NB4 (cell line): ENCODE measurements at places on chromosomes 1 and 21.
A peak's percentile ranks its signal among the peaks of the same experiment; 100 is the strongest.

DNA sequence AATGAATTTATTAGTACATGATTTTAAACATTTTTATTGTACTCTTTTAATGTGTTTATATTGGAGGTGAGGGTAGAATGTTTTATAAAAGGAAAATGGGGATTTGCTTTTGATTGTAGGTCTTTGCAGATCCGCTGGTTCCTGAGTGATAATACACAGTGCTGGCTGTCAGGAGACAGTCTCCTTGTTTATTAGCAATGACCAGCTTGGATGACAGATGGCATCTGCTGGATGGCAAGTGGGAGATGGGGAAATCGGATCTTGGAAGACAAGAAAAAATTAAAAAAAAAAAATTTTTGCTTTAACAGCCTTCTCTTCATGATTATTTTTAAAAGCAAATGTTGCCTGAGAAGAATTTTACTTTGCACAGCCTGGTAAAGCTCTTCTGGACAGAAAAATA, 4.4 kb upstream of the PHTF1 start:
- no peak for DNase-seq

- no peak for DNase-seq
These were observed 10.4 kb upstream of the IL24 start for GRCh38 chr1:206886831-206887230.

DNA sequence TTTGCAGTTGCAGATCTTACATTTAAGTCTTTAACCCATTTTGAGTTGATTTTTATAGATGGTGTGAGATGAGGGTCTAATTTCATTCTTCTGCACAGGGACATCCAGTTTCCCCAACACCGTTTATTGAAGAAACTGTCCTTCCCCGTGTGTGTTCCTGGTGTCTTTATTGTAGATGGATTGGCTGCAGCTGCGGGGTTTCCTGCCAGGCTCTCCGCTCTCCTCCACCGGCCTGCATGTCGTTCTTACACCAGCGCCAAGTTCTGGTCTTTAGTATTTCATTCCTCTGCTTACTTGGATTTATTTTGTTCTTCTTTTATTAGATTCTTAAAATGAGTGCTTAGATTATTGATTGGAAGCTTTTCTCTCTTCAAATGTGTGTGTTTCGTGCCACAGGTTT, 98.9 kb upstream of the COL6A1 start:
- no peak for DNase-seq

- no peak for DNase-seq
These were observed 18.9 kb downstream of the SDE2 start for GRCh38 chr1:225980005-225980836.

GRCh38 chr1:115793162-115793561, 24.6 kb upstream of the CASQ2 start:
- DNase-seq, result no peak

DNA sequence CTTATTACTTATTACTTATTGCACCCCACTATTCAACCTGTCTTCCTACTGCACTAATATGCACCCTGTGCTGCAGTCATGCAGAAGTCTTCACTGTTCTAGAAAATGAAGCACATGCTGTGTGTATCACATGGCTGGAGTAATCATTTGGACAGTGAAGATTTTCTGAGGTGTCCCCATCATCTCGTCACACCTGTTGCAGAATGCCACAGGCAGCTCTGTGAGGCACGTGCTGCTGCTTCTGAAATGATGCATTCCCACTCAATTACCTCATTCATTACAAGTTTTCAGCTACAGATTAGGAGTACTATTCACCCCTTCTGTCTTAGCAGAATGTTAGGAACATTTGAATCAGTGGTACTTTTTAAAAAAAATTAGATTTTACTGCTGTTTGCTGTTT, 325.7 kb upstream of the ST6GALNAC5 start:
- DNase-seq, result no peak

GRCh38 chr21:42578761-42579415, 65.2 kb downstream of the SLC37A1 start:
- no peak for DNase-seq

DNA sequence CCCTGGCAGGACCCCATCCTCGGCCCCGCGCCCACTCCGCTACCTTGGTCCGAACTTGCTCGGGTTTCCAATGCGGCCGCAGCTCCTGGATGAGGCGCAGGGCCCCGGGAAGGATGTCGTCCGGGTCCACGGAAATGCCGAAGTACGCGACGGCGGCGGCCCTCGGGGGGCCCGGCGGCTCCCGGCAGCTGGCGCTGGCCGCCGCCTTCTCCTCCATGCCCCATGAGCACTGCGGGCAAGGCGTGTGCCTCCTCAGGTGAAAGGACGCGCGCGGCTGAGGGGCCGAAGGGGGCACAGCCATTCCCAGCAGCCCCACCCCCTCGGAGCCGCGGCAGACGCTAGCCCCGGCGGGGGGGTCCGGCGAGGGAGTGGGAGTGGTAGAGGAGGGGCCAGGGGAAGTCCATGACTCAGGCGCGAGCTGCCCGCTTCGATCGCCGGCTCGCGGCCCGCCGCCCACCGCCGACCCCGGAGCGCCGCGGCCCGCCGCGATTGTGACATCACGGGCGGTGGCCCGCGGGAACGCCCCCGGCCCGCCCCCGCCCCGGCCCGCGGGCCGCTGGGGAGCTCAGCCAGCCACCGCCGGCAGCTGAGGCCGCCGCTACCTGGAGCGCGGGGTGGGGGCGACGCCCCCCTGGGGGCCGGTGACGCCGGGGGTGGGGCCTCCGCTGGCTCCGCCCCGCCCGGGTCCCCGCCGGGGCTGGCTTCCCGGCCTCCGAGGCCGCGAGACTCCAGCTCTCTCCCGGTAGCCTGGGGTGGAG, at the start of gene ETNK2:
Gene ETNK2, minus strand, starts transcription at position 493 of the 758 bp plus-strand sequence. Its CDS starts 192 bp downstream, at position 301.
- peak; percentile 46 for DNase-seq

DNA sequence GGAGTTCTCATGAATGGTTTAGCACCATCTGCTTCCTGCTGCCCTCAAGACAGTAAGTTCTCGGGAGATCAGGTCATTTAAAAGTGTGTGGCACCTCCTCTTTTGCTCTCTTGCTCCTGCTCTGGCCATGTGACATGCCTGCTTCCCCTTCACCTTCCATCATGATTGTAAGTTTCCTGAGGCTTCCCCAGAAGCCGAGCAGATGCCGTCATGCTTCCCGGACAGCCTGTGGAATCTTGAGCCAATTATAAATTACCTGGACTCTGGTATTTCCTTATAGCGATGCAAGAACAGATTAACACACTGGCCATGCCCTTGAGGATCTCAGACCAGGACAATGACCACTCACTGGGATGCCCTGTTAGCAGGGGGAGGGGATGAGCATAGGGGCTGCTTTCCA, 212.3 kb downstream of the MATN1 start:
- DNase-seq, result no peak

GRCh38 chr1:43867976-43868740, 65.4 kb upstream of the ARTN start:
- DNase-seq, result peak; percentile 54

GRCh38 chr21:29416268-29416667, 117.5 kb downstream of the BACH1 start:
- no peak for DNase-seq

- no peak for DNase-seq
These were observed 2.9 kb downstream of the ZNF672 start for GRCh38 chr1:248840946-248841345.

GRCh38 chr1:21234779-21235178, 55.5 kb downstream of the ECE1 start:
- DNase-seq, result no peak

DNA sequence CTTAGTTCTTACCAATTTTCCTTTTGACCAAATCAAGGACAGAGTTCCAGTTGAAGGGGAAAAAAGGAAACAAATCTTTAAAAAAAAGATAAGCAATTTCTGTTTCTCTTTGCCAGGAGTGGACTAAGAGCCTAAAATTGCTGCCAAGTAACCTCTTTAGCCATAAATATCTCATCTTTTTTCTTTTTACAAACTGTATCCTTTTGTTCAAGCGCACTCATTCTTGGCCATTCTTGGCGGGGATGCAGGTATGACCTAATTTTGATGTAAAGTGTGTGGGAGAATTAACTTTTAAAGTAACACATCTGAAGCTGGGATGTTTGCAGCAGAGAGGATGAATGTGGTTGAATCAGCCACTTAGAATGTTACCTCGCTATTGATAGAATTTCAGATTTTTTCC, 13.4 kb upstream of the KIF1B start:
- no peak for DNase-seq

DNA sequence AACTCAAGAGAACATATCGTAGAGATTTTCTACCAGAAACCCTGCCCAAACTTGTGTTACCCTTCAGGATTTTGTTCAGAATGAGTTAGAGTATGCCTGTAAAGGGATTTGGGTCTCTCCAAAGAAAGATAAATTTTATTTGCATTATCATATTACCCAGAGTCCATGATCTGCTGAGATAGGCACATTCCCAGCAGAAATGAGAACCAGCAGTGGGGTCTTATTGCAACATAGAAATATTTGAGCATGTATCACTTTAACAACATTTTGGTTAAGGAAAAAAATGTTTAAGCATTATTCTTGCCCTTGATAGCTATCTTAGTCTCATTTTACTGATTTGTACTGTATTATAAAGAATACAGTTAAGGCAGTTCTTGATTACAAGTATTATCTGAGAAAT, 10.6 kb downstream of the VCAM1 start:
- DNase-seq, result no peak

DNA sequence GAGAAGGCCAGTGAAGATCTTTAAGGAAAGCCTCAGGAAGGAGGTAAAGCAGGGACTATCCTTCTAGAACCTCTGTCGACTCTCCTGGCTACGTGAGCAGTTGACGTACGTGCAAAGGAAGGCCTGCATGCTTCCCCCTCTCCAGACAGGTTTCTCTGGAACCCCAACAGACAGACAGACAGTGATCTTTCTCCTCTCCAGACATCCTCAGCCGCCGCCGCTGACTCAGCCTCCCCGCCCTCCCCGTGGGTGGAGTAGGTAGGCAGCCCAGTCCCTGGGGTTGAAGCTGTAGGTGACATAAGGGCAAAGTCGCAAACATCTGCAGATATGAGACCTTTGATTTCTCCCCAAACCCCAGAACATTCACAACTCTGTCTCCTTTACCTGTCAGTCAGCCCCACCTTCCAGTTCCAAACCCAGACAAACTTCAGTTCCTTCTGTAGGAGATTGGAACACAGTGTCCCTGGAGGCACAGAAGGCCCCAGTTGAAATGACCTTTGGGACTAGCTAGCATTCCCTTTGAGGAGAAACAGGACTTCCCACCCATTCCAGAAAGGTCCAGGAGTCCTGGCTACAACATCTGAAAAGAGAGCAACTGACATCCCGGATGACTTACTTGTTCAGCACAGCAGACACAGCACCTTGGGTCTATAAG, 146.0 kb upstream of the JUN start:
- DNase-seq, result no peak

DNA sequence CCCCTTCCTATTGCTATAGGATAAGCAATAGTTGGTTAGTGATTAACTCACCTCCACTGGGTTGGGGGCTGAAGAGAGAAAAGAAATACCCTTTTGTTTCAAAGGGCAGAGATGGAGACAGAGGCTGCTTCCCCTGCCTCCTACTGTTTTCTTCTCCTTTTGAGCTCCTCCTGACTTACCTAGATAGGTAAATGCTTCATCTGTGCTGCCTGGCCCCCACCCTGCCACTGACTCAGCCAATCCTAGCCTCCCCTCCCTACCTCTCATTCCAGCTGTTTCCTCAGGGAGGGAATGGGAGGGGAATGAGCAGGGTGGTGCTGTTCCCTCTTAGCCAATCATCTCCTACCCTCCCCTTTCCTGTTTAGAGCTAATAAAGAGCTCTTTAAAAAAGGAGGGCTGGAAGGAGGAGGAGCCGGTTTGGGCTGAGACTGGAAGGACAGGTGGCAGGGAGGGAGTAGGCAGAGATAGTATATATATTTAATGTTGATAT, at the start of gene C1orf116:
Gene C1orf116, minus strand, starts transcription at position 229 of the 490 bp plus-strand sequence. CDS start 5,158 bp downstream, outside the sequence.
- no peak for DNase-seq

- DNase-seq, result no peak
These were observed 55.3 kb upstream of the ROR1 start for GRCh38 chr1:63718541-63718970.

- no peak for DNase-seq
These were observed 153.8 kb downstream of the MRPL39 start for GRCh38 chr21:25453524-25453923.

DNA sequence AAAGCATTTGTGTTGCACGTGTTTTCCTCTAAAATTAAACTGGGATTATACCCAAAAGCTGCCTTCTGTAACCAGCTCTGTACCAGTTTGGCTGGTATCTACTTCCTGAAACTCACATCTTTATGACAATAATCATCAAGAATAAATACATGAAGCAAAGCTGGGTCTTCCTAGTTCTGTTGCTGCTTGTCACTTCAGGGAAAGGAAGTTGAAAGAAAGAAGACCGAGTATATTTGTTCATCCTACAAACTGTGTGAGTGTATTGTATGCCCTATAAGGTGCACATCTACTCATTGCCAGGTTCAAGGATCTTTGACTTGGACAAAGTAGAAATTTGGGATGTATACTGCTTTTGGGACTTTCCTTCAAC, 29.1 kb upstream of the IFNGR2 start:
- DNase-seq, result no peak

DNA sequence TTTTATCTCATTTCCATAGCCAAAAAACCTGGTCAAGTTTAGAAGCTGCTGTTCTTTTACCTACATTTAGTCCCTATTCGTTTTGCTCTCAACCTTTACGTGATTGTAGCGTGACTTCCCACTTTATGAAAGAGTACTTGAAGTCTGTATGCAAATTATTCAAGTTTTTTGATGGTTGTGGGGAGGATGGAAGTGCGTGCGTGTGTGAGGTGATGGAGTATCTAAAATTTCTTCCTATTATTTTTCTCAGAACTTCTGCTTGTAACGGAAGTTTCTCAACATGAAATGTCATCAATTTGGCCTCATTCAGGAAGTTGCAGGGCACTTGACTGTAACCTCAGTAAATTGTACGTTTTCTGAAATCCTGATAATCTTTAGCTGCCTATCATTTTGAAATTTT, 64.0 kb downstream of the SAMSN1 start:
- DNase-seq, result peak; percentile 78

DNA sequence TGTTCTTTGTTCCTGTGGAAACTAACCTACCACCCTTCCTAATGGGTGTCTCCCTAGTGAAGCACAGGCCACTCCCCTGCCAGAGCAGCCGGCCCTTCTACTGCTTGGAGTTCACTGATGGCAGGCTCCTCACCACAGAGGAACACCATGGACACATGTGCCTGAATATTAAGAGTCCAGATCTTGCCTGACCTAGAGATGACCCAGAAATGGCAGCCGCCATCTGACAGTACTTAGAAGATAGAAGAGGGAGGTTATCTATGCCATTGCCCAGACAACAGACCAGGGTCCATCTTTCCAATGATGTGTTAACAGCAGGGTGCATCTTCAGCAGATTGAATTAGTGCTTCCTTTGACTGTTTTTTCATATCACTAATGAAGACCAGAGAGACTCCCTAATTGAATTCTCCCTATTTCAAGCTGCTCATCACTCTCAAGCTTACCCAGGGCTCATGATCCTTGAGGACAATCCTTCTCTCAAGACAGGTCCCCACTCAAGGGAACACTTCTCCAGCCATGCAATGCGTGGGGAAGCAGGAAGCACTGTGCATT, 59.8 kb downstream of the PLEKHA6 start:
- no peak for DNase-seq
